Activated CD8-positive, alpha-beta memory T cell treated with anti-CD3 and anti-CD28 coated beads for 48 hours (primary cell): ENCODE measurements at places on chromosomes 16 and 17.

DNA sequence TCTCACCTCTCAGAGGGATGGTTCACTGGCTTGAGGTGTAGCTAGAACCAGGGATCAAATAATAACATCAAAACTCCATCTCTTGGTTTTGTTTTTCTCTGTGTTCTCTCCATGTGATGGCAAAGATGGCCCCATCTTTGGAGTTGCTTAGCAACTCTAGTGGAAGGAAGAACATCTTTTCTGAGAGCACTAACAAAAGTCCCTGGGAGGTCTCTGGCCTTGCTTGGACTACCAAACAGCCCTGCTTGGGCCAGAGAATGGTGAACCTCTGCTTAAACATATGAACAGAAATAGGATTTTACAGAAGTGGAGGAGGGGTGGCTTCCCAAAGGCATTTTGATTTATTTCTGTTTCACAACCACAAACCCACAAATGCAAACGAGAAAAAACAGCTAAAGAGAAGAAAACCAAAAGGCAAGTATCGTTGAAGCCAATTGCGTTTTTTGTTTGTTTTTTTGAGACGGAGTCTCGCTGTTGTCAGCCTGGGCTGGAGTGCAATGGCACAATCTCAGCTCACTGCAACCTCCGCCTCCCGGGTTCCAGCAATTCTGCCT lies 13.2 kb downstream of the GABARAPL2 start:
- no peak for DNase-seq

DNA sequence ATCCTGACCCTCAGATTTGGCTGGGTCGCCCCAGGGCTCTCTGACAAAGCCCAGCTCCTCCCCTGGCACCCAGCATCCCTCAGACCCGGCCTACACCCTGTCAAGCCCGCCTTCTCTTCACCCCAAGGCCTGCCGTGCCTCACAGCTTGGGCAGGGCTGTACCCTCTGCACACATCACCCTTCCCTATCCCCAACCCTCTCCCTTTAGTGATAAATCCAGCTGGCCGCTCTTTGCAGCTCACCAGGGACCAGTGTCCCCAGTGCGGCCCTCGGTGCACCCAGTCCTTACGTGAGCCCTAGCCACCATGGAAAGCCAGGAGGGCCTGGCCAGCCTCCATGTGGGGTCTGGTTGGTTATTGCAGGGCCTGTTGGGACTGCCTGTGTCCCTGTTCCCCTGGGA lies 74.5 kb downstream of the RAI1 start:
- no peak for DNase-seq

- no peak for DNase-seq
Measured at GRCh38 chr17:49964769-49965523, 4.0 kb upstream of the DLX4 start.

DNA sequence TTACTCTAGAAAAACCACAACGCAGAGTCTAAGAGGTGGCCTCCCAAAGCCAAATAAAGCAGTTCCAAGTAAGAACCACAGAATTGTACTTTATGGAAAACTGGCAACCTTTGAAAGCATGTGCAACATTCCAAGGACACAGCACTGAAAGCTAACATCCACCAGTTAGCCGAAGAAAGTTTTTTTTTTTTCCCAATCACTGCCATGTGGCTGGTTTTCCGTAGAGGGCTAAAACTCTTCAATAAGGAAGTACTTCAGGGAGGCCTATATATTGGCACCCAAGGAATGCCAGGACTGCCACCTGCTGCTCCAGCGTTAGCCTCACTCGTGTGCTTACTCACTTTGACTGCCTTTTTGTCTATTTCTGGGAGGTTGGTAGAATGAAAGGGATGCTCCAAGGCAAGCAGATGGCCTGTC lies 25.2 kb downstream of the CEP95 start:
- DNase-seq = no peak

GRCh38 chr16:20798364-20798763 lies 7.9 kb downstream of the ERI2 start:
- no peak for DNase-seq

GRCh38 chr17:1713878-1714426 lies 3.8 kb upstream of the TLCD2 start:
- DNase-seq = no peak

DNA sequence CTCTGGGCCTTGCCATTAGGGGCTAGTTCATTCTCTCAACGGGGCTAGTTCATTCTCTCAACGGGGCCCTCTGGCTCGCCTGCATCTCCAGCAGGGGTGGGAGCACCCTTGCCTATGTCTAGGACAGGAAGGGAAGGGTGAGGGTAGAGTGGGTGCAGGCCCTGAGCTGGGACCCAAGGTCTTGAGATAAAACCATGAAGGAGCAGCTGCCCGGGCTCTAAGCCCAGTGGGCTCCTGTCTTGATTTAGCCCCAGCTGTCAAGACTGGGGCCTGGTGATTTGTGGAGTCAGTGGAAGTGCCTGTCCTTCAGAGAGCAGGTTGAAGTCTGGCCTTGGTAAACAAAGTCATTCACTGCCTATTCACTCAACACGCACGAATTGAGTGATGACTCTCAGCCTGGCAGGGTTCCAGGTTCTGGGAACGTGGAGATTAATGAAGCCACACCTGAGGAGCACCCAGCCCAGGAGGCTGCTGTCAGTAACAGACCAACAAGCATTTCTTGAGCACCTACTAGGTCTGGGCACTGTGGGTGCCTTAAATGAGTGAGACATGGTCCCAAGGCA lies 35.4 kb downstream of the WNT3 start:
- no peak for DNase-seq

- DNase-seq = no peak
Measured at GRCh38 chr17:36870720-36870999, 66.6 kb upstream of the LHX1 start.

GRCh38 chr17:82684228-82684841 lies 14.2 kb downstream of the RAB40B start:
- DNase-seq = no peak

- DNase-seq = no peak
Measured at GRCh38 chr17:4544135-4544950, 10.8 kb downstream of the MYBBP1A start.

- DNase-seq = no peak
Measured at GRCh38 chr17:50117202-50118051, 12.5 kb downstream of the SAMD14 start.

DNA sequence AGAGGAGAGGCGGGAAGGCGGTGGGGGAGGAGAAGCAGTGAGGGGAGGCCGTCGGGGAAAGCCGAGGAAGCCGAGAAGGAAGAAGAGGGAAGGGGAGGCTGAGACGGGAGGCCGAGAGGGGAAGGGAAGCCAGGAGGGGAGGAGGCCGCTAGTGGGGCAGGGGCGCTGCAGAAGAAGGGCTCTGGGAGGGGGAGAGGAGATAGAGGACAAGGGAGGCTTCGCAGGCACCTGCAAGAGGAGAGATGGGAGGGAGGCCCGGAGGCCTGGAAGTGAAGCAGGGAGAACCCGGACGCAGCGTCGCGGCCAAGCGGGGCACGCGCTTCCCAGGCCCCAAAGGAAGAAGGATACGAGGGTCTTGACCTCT lies 2.3 kb downstream of the C17orf58 start:
- DNase-seq = no peak

DNA sequence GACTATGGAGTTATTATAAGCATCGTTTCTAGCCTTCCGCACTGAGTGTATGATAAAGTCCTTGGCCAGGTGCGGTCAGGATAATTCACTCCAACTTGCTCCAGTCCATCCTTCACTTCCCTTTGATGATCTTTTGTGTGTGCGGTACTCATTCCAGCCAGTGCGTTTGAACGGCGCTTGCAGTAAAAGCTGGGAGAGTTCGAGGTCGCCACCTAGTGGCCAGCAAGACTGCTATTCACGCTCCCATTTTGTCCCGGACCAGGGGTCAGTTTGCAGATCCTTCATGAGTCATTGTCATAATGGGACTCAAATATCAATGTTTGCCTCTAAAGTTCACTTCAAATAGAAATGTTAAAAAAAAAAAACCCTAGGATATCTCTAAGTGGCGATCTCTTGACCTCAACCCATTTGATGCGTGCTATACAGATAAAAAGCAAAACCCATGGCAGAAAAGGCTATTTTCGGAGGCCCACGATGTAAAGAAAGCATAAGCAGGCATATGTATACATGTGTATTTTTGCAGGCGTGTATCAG lies 417.1 kb downstream of the TMEM114 start:
- DNase-seq = no peak

- DNase-seq = peak; percentile 13
Measured at GRCh38 chr16:57446531-57447185, 527 bp downstream of the CIAPIN1 start.
